CD4-positive, alpha-beta T cell treated with Interleukin-1 beta for 1 hour (primary cell): ENCODE measurements at places on chromosomes 7 and 10.

DNA sequence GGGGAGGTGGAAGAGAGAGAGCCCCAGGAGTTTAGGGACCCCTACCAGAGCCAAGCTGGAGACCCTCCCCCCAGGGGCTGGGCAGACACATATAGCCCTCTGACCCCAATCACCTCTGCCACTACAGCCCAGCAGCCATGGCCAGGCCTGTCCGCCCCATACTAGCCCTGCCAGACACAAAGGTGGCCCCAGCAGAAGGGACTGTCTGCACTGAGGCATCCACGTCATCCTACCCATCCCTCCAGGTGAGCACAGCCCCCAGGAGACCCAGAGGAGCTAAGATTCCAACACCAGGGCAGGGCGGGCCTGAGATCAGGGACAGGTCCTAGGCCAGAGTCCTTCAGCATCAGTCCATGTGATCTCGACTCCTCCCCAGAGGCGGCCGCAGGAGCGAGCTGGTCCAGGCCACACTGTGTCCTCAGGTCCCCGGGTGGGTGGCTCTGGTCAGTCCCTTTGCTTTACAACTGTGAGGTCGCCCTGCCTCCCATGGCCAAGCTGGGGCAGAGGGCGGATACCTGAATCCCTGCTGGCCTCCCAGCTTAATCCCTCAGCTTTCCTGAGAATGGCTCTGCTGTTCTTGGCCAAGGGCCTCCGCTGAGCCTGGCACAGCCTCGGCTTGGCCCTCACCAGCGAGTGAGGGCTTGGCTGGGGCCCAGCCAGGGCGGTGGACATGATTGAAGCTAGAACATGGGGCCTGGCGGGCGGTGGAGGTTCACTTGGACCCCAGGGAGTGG is 14.3 kb upstream of the ELN start:
- no peak for DNase-seq

DNA sequence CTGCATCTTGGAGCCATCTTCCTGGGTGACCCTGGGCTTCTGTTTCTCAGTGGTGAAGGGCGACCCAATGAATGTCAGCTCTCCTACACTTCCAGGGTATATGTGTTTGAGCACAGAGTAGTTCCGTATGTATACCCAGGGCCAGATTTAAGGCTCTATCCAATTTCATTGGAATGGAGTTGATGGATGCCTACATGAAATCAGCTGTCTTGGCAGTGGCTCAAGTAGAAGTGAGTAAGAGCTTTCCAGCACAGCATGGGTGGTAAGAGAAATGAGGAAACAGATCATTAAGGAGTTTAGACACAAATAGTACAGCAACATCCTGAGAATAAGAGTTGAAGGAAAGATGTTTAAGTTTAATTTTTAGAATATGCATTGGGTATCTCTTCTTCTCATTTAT is 433.0 kb downstream of the PAXIP1 start:
- no peak for DNase-seq

- no peak for DNase-seq
Observed at GRCh38 chr10:29751240-29751639, 116.5 kb upstream of the SVIL start.

DNA sequence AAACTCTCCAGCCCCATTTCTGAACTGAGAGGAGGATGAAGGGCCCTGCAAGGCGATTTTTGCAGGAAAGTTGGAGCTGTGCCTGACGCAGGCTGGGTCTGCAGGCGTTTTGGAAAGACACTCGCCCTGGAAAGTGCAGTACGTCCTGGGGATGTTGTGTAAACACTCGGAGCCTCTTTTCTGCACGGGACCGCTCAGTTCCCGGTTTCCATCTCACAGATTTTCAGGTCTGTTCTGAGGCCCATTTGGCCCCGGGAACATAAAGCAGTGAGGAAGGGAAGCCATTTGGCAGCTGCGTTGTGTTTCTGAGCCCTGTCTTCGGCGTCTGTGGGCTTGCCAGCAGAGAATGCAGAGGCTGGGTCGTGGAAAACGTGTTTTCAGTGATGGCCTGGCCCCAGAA is 655.0 kb upstream of the MGMT start:
- no peak for DNase-seq

GRCh38 chr7:2205036-2205780 is 27.5 kb downstream of the MAD1L1 start:
- DNase-seq: no peak

GRCh38 chr10:43735907-43736306 is 87.2 kb upstream of the ZNF32 start:
- DNase-seq: no peak

DNA sequence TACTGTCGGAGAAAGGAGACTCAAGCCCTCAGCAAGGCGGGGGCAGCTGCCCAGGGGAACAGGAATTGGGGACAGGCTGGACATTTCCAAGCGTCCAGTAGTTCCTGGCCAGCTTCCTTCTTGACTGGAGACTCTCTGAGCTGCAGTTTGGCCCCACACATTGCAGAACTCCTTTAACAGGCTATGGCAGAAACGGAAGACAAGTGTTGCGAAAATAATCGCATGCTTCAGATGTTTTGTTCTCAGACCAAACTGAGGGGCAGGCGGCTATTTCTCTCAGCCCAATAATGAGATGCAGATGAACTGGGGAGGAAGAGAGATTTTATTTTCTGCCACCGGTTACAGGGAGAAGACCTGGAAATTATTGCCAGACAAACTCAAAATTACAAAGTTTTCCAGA is 88.0 kb upstream of the PFKP start:
- no peak for DNase-seq

- no peak for DNase-seq
Observed at GRCh38 chr7:155996718-155997280, 184.5 kb upstream of the SHH start.

DNA sequence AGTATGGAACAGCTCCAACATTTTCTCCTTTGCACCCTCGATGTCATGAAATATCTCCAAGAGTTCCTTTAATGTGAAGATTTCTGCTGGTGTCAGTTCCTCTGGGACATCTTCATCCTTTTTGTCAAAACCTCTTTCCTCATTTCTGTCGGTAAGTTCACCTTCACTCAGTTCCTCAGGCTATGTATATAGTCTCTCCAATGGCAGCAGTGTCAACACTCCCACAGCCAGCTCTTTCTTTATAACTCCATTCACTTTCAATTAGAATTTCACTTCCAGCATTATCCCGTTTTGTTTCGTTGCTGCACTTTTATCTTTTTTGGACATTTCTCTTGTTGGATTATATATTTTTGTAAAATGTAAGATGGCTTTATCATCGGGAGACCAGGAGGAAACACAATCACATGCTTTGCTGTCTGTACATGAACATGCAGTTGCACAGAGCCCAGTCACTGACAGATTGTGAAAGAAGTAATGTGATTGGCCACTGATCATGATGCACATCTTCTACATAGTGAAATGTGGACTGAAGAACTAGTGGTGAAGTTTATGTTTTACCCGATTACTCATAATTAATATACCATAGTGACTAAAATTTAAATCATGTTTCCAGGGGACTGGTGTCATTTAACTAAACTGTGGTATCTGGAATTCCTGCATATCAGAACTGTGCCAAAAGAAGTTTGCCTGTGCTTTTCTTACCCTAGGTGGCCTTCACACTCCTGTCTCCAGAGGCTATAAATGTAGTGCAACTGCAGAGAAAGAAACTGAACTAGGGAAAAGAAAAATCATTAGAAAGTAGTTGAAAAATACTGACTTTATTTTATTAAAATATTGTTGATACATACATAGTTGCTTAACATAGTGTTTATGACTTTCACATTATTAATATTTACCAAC is 289.6 kb downstream of the PPP1R3A start:
- no peak for DNase-seq

- DNase-seq: peak; percentile 17
Observed at GRCh38 chr7:2608921-2609411, 22.8 kb upstream of the TTYH3 start.

DNA sequence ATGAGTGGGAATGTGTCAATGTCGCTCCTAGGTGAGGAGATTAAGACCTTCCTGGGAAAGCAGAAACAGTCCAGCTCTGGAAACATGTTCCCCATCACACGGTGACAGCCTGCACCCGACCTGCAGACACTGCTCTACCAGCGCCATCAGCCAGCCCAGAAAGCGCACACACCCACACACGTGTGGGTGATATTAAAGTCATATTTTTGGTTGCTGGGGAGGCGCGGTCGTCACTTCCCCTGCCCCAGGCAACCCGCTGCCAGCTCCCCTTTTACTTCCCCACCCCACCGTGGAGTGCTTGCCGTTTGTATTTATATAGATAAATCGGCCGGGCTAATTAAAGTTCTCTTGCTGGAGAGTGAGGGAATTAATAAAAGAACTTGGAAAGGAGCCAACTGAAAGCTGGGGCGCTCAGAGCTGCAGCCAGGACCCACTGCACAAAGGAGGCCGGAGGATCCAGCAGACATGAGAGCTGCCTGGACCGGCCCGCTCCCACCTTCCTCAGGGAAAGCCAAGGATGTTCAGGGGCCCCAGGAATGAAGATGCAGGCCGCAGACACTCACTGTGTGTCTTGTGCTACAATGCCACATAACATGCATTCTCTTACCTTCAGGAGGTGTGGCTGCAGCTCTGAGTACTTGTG is 145.2 kb upstream of the UNC5B start:
- DNase-seq: no peak
